ENCODE measurements at places on chromosomes 2 and 18. TPM values are rescaled to one million over a fixed set of nuclear protein-coding genes. Genes with fewer than 3 reads are reported as not detected.

The HOXD13 gene
- 0.09 TPM for total RNA-seq

The IGFBP5 gene
- 3.6 TPM for total RNA-seq

The REG3G gene
- total RNA-seq = not detected

The DOK6 gene
- total RNA-seq = 5.7 TPM

The SLC4A3 gene
- 20.2 TPM for total RNA-seq

The ICA1L gene
- total RNA-seq = 4.3 TPM

The CHN1 gene
- 24.3 TPM for total RNA-seq

The FBXO36 gene
- total RNA-seq = 6.7 TPM

DNA sequence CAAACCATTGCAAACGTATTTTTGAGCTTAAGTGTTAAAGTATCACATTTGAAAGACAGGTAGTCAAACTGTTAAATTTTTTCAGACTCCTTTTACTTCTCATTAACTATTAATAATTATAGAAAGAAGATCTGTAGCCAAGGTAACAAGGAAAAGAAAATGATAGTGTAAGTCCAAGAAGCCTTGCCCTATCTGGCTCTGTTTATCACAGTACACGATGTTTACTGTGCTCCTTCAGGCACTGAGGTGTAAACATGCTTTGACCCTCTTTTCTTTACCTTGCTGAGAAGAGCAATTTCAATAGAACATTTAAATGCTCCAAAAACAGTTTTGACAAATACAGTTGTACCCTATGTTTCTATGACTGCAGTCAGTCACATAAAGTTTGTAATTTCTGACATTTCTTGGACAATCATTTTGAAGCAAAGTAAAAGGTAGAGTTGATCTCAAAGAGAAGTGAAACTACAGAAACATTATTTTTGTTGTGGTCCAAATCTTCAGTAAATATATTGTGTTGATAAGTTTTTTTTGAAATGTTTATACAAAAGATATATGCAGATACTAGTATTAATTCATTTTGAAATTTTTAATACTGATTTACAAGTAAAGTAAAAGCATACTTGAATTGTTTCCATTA lies 152.6 kb upstream of the KYNU start:
- H3K27me3 ChIP-seq = no peaks in the 10 kb centered on the region
- no peak overlapping the region for H3K27ac ChIP-seq
- no peak for DNase-seq
- H3K36me3 ChIP-seq = no peaks in the 10 kb centered on the region
- H3K4me1 ChIP-seq = no peaks in the 10 kb centered on the region

DNA sequence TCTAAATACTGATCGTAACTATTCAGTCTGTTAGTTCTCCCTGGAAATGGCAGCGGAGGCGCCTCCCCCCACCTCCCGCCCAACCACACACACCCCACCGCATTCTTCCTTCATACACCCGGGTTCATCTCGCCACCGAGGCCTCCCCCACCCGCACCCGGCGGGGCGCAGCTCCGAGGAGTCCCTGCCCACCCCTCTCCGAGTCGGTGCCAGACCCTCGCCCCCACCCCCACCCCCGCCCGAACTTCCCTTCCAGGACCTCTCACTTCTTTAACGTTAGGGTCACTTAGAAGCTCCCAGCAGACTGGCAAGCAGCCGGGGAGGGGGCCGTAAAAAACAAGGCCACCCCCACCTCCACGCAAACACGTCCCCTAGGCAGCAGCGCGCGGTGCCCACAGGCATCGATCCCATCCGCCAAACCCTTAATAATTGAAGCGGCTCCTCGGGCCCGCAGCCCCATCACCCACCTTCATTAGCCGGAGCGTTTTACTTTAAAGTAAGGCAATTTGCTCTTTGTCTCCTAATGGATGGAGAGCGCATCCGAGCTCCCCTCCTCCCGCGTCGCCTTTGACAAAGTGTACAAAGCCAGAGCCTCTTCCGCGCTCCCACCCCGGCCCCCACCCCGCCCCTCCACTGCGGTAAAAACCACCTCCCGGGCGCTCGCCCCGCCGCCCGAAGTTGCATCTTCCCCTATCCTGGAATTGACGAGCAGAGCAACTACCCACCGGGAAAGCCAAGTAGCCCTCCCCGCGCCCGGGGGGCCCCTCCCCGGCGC lies 624 bp downstream of the ZNF516 start:
- peak overlapping the region; percentile 88 for H3K27ac ChIP-seq
- H3K4me3 ChIP-seq = peak overlapping the region; percentile 94
- no peaks in the 10 kb centered on the region for H3K36me3 ChIP-seq
- peak; percentile 78 for DNase-seq
- H3K4me1 ChIP-seq = no peaks in the 10 kb centered on the region

- no peak for DNase-seq
- H3K4me1 ChIP-seq = peaks cover 19% of the 10 kb centered on the region
- no peaks in the 10 kb centered on the region for H3K27me3 ChIP-seq
- H3K4me3 ChIP-seq = no peak overlapping the region
These were observed 55.9 kb upstream of the SP3 start for GRCh38 chr2:174020926-174021662.

GRCh38 chr18:59101830-59102414 lies 37.8 kb upstream of the SEC11C start:
- H3K27ac ChIP-seq = no peak overlapping the region
- no peaks in the 10 kb centered on the region for H3K4me1 ChIP-seq
- no peaks in the 10 kb centered on the region for H3K36me3 ChIP-seq
- H3K4me3 ChIP-seq = no peak overlapping the region

DNA sequence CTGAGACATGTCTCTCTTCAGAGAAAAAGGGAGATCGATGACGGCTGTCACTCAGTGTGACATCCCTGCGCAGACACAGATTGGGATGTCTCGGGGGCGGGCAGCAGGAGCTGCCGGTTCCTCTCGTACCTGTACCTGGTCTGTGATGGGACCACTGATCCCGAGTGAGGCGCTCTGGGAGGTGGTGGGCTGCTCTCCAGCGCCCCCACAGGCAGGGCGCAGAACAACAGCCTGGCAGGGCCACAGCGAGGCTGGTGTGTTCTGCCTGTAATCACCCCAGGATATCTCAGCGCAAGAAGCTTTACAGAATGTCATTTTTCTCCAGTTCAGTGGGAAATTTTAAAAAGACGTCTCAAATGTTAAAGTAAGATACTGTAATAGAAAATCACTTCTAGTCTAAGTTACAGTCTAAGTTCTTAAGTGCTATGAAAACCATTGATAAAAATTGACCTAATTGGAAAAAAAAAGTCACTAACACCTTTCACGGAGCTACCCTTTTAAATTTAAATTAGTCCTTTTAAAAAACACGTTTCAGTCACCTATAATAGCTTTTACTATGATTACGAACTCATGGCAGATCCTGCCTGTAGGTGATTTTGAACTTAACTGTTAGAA lies 189.8 kb downstream of the SNTG2 start:
- no peaks in the 10 kb centered on the region for H3K4me1 ChIP-seq
- H3K36me3 ChIP-seq = no peaks in the 10 kb centered on the region
- H3K27me3 ChIP-seq = no peaks in the 10 kb centered on the region
- H3K4me3 ChIP-seq = no peak overlapping the region
- H3K27ac ChIP-seq = no peak overlapping the region

DNA sequence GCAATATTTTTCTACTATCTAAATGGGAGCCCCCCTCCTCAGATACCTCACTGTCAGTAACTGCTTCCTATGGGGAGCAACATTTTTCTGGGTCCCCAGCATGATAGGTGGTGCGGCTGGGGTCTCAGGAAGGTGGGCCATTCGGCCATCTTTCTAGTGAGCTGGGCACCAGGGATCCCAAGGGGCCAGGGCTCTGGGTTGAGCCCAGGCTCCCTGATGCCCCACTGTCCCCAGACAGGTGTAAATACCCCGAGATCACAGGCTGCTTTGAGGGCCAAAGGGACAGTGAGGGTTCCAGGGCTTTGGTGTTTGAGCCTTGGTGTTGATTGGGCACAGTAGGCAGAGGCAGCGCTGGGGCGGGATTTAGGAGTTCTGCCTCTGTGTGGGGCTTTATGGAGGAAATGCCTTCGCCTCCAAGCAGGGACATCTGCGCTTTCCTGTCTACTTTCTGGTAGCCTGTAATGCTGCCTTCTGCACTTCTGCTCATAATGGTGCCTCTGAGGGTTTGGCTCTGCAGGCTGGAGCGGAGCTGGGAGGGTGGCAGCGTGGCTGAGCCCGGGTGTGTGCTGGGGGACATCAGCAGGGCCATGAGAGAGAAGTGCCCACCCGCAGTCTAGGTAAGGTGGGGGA lies 5.3 kb downstream of the ITM2C start:
- H3K27ac ChIP-seq = peak overlapping the region; percentile 67
- DNase-seq = peak; percentile 56
- H3K4me1 ChIP-seq = peaks cover 50% of the 10 kb centered on the region

DNA sequence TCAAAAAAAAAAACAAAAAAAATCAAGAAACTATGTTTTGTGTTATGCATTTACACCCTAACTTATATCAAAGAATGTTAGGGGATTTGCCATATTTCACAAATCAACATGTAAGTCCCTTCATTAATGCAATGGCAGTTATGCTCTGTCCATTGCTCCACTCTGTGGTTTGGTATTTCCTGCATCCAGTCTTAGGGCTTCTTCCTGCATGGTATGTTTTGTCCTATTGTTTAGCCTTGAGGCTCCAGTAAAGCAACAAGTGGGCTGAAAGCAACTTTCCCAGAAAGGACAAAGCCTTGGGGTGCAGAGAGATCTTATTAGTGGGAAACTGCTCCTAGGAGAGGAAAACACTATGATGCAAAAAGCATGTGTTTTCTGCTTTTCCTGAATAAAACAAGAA lies 474.1 kb downstream of the IRS1 start:
- peaks cover under 1% of the 10 kb centered on the region for H3K4me1 ChIP-seq
- no peaks in the 10 kb centered on the region for H3K27me3 ChIP-seq
- no peak overlapping the region for H3K27ac ChIP-seq
- H3K4me3 ChIP-seq = no peak overlapping the region
- no peak for DNase-seq
- H3K36me3 ChIP-seq = no peaks in the 10 kb centered on the region

GRCh38 chr18:79507546-79508480 lies 112.1 kb downstream of the NFATC1 start:
- H3K27me3 ChIP-seq = no peaks in the 10 kb centered on the region
- no peak overlapping the region for H3K4me3 ChIP-seq
- no peaks in the 10 kb centered on the region for H3K36me3 ChIP-seq
- DNase-seq = no peak
- H3K27ac ChIP-seq = peak overlapping the region; percentile 71

- peak overlapping the region; percentile 60 for H3K27ac ChIP-seq
- no peak for DNase-seq
- peaks cover 17% of the 10 kb centered on the region for H3K36me3 ChIP-seq
- no peaks in the 10 kb centered on the region for H3K27me3 ChIP-seq
- H3K4me1 ChIP-seq = peaks cover 5% of the 10 kb centered on the region
- H3K4me3 ChIP-seq = no peak overlapping the region
These were observed 88.0 kb downstream of the ACTR3 start for GRCh38 chr2:113977660-113978523.

GRCh38 chr18:59324623-59324971 lies 6.1 kb upstream of the CPLX4 start:
- H3K27me3 ChIP-seq = no peaks in the 10 kb centered on the region
- H3K4me1 ChIP-seq = no peaks in the 10 kb centered on the region
- DNase-seq = no peak

DNA sequence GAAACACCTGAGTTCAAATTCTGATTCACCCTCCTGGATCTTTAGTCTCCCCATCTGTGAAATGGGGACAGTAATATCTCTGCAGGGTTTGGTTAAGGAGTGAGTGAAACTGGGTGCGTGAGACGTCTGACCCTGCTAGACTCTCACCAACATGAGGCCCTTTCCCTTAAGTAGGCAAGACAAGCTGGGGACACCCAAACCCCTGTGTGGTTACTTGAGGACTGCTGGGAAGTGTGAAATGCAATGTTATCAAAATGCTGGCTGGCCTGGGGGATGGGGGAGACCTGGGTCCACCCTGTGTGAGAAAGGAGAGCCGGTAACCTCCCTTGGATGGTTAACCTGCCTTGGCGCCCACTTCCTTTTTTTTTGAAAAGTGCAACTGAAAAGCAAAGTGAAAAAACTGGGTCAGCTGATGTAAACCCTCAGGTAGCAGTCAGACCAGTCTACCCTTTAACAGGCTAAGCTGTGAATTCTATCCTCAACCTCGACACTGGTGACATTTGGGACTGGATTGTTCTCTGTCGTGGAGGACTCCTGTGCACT lies 82.3 kb downstream of the INPP5D start:
- no peak overlapping the region for H3K27ac ChIP-seq
- H3K27me3 ChIP-seq = no peaks in the 10 kb centered on the region
- no peak for DNase-seq
- no peak overlapping the region for H3K4me3 ChIP-seq
- peaks cover 3% of the 10 kb centered on the region for H3K4me1 ChIP-seq
- H3K36me3 ChIP-seq = no peaks in the 10 kb centered on the region

- H3K36me3 ChIP-seq = no peaks in the 10 kb centered on the region
- DNase-seq = no peak
- H3K27ac ChIP-seq = no peak overlapping the region
- no peak overlapping the region for H3K4me3 ChIP-seq
- no peaks in the 10 kb centered on the region for H3K27me3 ChIP-seq
These were observed 322.1 kb downstream of the CCDC85A start for GRCh38 chr2:56505885-56506284.

- H3K27ac ChIP-seq = no peak overlapping the region
- no peaks in the 10 kb centered on the region for H3K36me3 ChIP-seq
- H3K4me1 ChIP-seq = no peaks in the 10 kb centered on the region
- DNase-seq = no peak
- H3K4me3 ChIP-seq = no peak overlapping the region
These were observed 12.2 kb downstream of the LONRF2 start for GRCh38 chr2:100309973-100310719.

DNA sequence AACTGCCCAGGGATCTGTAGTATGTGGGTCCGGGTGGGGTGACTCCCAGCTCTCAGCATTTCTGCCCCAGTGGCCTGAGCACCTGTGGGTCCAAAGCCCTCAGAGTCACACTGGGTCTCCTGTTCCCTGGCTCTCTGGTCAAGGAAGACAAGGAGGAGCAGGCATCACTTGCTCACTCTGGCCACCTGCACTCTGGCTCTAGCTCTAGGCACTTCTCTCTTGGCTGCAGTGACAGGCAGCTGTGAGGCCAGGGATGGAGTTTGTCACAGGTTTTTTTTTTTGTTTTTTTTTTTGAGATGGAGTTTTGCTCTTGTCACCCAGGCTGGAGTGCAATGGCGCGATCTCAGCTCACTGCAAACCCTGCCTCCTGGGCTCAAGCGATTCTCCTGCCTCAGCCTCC lies 84.6 kb downstream of the HS1BP3 start:
- no peaks in the 10 kb centered on the region for H3K36me3 ChIP-seq
- no peaks in the 10 kb centered on the region for H3K27me3 ChIP-seq
- DNase-seq = no peak
- peak overlapping the region; percentile 80 for H3K27ac ChIP-seq
- no peak overlapping the region for H3K4me3 ChIP-seq
- H3K4me1 ChIP-seq = no peaks in the 10 kb centered on the region

- peaks cover 4% of the 10 kb centered on the region for H3K4me1 ChIP-seq
- H3K27ac ChIP-seq = no peak overlapping the region
- no peak for DNase-seq
- no peak overlapping the region for H3K4me3 ChIP-seq
These were observed 34.3 kb downstream of the CIB4 start for GRCh38 chr2:26606847-26607190.

DNA sequence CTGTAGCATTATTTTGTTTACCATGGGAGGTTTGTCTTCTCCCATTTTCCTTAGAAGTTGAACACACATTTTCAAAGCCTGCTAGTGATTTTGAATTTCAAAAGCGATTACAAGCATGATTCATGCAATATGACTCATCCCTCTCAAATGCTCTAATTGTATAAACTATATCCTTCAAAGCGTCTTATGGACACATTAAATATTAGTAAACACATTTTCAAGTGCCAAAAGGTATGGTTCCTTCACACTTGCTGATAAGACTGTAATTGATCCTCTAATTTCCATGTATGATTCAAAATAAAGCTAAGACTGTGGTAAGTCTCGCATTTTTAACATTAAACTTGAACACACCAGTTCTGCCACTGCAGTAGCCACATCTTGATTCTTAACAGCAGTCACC lies 512.9 kb downstream of the LRRTM4 start:
- H3K4me1 ChIP-seq = no peaks in the 10 kb centered on the region
- no peaks in the 10 kb centered on the region for H3K27me3 ChIP-seq
- H3K36me3 ChIP-seq = no peaks in the 10 kb centered on the region
- no peak overlapping the region for H3K4me3 ChIP-seq
- peak overlapping the region; percentile 33 for H3K27ac ChIP-seq
- DNase-seq = no peak

Measured in endodermal cell (in vitro differentiated cells).